ENCODE measurements at places on chromosomes 3 and 15. TPM values are rescaled to one million over a fixed set of nuclear protein-coding genes. Genes with fewer than 3 reads are reported as not detected.

The CLDN1 gene
- total RNA-seq, result not detected

GRCh38 chr3:141491929-141492328 is 5.1 kb downstream of the RASA2 start:
- no peak overlapping the region for H3K4me3 ChIP-seq
- H3K27ac ChIP-seq, result no peak overlapping the region
- peaks cover 9% of the 10 kb centered on the region for H3K4me1 ChIP-seq
- DNase-seq, result no peak
- peaks cover 3% of the 10 kb centered on the region for H3K27me3 ChIP-seq

DNA sequence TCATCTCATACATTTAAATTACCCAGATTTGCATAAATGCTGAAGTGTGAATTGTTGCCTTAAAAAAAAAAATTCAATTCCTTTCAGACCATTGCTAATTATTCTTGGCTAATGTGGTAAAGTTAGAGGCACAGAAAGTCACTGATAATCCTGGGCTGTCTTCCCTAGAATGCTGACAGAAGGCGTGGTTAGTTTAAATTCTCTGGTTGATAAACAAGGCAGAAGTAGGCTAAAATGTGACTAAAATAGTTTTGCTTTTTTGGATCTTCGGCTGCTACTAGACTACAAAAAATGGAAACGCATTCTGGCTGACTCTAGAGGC is 193.7 kb downstream of the OTOL1 start:
- H3K4me1 ChIP-seq, result no peaks in the 10 kb centered on the region
- no peak overlapping the region for H3K27ac ChIP-seq
- DNase-seq, result no peak
- no peak overlapping the region for H3K4me3 ChIP-seq

DNA sequence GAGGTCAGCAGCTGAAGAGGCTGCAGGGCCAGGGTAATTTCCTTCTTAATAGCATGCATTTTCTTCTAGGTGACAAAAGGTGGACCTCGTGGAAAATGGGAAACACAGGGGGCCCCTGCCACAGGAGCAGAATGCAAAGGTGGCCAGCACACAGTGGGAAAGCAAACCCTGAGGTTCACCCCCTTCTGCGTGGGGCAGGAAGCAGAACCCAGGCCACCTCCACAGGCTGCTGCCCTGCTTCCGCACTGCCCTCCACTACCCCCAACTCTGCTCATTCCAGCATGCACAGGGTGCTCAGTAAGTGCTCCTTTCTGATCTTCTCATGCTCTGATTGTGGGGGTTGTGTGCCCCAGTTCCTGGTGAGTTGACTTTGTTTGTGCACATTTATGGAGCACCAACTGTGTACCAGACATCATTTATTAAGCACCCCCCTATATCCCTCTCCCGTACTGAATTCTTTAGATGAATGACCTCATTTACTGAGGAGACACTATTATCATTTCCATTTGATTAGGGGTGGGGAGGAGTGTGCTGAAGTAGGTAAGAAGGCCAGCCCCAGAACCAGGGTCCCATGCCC is 12.7 kb upstream of the FGD5 start:
- H3K4me1 ChIP-seq, result no peaks in the 10 kb centered on the region
- H3K27me3 ChIP-seq, result peaks cover 11% of the 10 kb centered on the region
- no peaks in the 10 kb centered on the region for H3K36me3 ChIP-seq
- no peak overlapping the region for H3K27ac ChIP-seq
- DNase-seq, result no peak

GRCh38 chr15:101225658-101226057 is 26.2 kb downstream of the CHSY1 start:
- H3K4me1 ChIP-seq, result peaks cover 13% of the 10 kb centered on the region
- H3K27ac ChIP-seq, result no peak overlapping the region
- H3K4me3 ChIP-seq, result no peak overlapping the region
- peaks cover 4% of the 10 kb centered on the region for H3K36me3 ChIP-seq

GRCh38 chr15:75695220-75695619 is 17.4 kb downstream of the CSPG4 start:
- H3K27ac ChIP-seq, result peak overlapping the region; percentile 93
- no peak overlapping the region for H3K4me3 ChIP-seq
- peaks cover 16% of the 10 kb centered on the region for H3K27me3 ChIP-seq
- no peak for DNase-seq

DNA sequence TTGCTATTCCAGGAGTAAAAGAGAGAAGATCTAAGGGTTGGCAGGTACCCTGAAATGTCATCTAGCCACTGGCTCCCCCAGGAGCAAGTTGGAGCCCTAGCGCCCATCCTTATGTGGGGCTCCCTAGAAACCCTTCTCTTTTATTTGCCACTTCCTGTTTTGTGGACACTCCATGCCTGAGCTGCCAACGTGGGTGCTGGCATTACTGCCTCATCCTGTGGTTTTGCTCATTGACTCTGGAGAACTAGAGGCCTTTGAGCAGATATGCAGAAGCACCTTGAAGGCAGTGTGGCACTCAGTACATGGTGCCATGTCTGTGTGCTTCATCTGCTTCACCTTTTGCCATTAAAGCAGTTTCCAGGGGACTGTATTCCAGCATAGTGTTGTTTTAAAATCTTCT is 8.1 kb downstream of the EDEM1 start:
- no peak overlapping the region for H3K27ac ChIP-seq
- H3K4me1 ChIP-seq, result peaks cover 6% of the 10 kb centered on the region
- peaks cover 3% of the 10 kb centered on the region for H3K27me3 ChIP-seq

DNA sequence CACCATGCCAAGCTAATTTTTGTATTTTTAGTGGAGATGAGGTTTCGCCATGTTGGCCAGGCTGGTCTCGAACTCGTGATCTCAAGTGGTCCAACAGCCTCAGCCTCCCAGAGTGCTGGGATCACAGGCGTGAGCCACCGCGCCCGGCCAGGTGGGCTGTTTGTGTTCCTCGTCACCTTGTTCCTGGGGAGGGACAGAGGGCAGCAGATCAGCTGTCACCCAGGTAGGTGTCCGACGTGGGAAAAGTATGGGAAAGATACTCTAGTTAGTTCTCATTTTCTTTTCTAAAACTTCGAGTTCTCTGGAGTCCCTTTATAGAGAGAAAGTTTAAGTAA is 28.7 kb upstream of the SACM1L start:
- H3K27me3 ChIP-seq, result no peaks in the 10 kb centered on the region
- no peaks in the 10 kb centered on the region for H3K36me3 ChIP-seq
- H3K4me3 ChIP-seq, result no peak overlapping the region
- no peaks in the 10 kb centered on the region for H3K4me1 ChIP-seq
- no peak for DNase-seq

GRCh38 chr3:107904536-107905066 is 186.2 kb downstream of the CD47 start:
- no peak for DNase-seq
- H3K4me3 ChIP-seq, result no peak overlapping the region
- no peaks in the 10 kb centered on the region for H3K27me3 ChIP-seq
- no peaks in the 10 kb centered on the region for H3K4me1 ChIP-seq
- no peaks in the 10 kb centered on the region for H3K36me3 ChIP-seq
- no peak overlapping the region for H3K27ac ChIP-seq

The MOBP gene
- not detected for total RNA-seq

All from glutamatergic neuron (in vitro differentiated cells).